ENCODE measurements at places on chromosomes 7 and 10.

DNA sequence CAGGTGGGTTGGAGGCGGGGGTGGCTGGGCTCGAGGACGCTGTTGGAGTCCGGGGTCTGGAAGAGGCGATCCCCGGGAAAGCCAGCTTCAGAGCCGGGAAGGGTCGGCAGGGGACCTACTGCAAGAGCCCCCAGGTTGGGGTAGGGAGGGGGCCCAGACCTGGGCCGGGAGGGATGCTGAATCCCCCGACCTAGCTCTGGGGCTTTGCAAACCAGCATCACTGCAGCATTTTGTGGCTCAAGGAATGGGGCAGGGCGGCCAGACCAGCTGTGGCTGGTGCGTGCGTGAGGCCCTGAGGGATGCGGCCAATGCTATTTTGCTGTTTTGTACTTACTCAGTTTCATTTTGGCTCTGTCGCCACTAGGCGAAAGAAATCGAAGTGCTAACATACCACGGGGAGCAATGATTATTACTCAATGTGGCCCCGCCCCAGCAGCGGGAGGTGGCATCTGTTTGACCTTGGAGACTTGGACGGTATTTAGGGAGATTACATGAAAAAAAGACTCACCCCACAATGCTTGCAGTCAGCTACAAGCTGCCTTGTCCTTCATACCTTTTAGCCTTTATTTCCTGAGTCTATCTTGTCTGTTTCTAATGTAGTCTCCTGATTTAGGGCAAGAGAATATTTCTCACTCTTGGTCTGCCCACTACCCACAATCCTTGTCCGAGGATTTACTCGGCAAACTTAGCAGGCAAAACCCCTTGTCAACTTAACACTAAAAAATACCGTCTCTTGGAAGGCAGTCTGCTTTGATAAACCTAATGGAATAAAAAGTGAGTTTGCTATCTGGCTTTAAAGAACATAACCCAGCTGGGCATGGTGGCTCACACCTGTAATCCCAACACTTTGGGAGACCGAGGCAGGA, 16.2 kb downstream of the HSPB1 start:
- peak; percentile 91 for DNase-seq

- DNase-seq, result no peak
Measured at GRCh38 chr10:72276013-72276387, 2.3 kb downstream of the DDIT4 start.

- no peak for DNase-seq
Measured at GRCh38 chr7:33262476-33262875, 133.1 kb downstream of the BBS9 start.

DNA sequence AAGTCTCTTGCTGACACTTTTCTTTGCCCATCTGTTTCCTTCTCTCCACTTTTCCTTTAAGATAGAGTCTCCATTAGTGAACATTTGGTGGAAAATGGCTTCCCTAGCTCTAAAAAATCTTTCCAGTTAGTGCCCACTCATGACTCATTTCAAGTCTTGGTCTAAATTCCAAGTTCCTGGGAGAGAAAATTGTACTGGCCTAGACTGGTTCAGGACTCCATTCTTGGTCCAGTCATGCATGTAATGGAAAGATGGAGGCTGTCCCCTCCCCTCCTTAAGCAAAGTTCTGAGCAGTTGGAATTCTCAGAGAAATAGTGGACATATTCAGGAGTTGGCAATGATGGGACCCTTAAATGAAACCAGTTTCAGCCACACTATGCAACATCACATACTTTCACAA, 3.8 kb upstream of the ALDH18A1 start:
- no peak for DNase-seq

GRCh38 chr10:133230387-133231195, 574 bp downstream of the UTF1 start:
- no peak for DNase-seq

- peak; percentile 43 for DNase-seq
Measured at GRCh38 chr10:75239096-75239790, 3.5 kb upstream of the COMTD1 start.

DNA sequence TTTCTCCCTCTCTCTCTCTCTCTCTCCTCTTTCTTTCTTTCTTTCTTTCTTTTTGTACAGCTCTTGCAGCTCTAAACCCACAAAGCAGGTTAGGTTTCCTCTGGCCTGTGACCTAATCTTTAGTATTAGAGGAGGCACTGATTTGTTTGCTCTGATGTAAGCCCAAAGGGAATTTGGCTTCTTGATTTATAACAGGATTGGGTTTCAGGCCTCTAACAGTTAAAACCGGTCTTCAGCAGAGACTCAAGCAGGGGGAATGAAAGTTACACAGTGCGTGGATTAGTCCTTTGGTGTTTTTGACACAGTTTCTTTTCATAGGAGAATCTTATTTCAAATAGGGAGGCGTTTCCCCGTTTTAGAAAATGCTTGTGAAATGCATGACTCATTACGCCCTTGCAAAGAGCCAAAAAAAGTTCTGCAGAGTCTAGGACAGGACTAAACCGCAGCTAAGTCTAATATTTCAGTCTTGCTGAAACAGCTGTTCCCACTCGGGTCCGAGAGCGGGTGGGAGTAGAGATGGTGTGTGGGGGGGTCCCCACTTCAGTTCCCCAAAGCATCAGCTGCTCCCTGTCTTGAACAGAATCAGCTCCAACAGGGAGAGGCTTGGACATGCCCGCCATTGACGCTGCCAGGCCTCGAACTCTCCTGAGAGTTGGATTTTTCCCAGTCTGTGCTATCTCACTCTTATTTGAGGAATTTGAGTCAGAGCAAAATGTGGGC, 296.5 kb upstream of the PITRM1 start:
- DNase-seq, result peak; percentile 77

DNA sequence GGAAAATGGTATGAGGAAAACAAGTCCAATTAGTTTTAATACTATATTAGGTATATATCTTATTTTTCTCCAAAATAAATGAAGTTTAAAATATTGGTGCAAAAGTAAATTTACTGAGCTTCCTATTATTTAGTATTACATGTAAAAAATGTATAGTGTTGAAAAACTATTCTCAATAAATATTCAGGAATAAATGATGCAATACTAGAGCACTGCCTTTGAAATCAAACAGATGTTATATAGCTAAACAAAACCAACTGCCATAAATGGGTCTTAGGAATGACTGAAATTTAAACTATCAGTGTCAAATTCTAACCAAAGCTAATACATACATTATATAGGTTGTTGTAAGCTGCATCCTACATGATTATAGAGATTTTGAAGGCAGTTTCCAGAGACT, 1434.0 kb upstream of the LRRTM3 start:
- no peak for DNase-seq

DNA sequence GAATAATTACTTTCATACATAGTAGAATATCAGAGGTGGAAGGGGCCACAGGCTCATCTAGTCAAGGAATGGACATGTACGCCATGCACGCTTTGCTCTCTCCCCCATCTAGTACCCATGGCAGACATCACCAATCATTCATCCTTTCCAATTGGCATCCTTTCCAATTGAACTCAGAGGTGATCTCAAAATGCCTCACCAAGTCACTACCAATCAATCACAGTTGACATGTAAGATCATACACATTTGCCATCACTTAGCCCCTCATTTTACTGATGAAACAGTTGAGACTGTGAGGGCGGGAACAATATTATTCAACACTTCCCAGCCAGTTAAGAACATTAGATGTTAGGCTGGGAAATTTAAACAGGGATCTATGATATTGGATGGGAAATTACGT, 308.4 kb downstream of the FGFR2 start:
- DNase-seq, result no peak

GRCh38 chr10:43195557-43195956, 57.3 kb downstream of the CSGALNACT2 start:
- DNase-seq, result no peak

DNA sequence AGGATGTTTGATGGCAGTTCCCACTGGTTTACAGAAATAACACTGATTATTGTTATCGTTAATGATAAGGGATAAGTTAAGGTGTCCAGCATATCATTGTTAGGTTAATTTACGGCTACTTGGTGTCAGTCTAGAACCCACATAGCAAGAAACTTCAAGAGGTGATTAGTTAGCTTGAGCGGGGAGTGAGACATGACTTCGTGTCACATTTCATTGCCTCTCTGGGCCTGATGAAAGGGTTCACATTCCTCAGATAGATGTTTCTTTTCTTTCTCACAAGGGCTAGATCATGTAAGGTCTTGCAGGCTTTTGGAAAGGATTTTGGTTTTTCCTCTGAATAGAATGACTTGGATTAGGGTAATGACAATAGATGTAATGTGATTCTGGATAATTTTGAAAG, 26.7 kb downstream of the WAC start:
- DNase-seq, result no peak

DNA sequence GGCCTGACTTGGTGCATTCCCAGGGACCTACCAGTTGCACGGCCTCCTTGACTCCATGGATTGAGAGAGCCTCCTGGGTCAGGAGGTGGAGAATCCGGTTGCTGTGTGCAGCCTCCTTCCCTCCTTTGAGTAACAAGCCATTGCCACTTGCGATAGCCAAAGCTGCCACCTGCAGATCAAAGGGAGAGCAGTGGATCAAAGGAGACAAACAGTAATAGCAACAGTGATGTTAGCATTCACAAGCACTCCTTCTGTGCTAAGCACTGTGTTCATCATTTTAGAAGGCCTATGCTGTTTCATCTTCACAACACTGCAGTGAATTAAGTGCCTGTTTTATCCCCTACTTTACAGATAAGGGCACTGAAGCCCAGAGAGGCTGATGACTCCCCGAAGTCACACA, 40.1 kb downstream of the ALDH18A1 start:
- no peak for DNase-seq

DNA sequence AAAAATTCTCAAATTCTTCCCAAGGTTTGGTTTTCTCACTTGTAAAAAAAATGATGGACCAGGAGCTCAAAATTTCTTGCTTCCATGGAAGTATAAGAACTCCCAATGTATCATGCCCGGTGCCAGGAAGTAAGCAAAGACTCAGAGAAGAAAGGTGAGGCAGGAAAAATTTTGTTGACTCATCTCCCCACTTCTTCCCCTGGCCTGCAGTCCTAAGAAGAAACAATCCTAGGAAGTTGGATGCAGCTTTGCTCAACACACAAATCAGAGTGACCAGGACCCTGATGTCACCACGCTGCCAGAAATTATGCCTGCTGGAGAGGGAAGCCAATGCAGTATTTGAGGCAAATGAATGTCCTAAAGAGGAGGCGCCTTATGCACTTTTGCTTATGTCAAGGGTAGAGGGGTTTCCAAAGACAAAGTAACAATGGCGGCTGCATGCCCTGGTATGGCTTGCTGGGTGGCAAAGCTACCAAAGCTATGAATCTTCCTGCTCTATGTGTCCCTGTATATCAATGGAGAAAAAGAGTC, 163.6 kb downstream of the NEURL1 start:
- no peak for DNase-seq

DNA sequence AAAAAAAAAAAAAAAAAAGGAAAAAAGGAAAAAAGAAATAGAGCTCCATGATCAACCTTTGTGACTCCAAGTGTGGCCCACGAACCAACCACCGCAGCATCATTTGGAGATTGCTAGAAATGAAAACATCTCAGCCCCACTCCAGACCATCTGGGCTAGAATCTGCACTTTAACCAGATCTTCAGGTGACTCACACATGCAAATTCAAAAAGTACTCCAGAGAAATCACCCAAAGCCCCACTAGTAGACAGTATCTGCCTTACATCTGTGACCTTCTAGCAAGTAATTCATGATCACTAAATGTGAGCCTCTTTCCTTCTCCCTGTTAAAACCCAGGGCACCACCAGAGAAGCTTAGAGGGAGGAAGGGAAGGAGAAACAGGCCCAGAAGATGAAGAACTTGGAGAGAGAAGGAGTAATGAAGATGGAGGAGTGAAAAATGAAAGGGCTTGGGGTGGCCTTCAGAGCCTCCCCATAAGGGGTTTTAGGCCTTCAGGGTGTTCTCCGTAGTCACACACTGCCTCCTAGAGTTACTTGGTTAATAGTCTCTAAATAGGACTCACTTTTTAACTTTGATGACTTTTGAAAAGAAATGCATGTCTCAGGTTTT, 94.0 kb downstream of the SLC37A3 start:
- DNase-seq, result no peak

- no peak for DNase-seq
Measured at GRCh38 chr7:149620961-149621360, 123.4 kb upstream of the ZNF746 start.

DNA sequence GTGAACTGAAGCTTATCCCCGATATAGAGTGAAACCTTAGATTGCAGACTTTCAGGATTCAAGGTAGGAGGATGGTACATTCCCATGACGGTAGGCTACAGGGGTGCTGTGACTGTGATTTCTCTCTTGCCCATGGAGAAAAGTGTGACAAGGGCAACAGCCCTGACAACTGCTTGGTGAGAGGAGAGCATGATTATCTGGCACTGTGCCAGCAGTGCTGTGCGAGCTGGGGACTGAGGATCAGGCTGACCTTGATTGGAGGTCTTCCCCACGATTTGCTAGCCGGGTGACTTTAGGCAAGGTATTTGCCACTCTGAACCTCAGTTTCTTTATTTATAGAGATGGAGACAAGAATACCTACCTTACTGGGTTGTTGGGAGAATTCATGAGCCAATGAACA, 229.5 kb downstream of the PTEN start:
- no peak for DNase-seq

- no peak for DNase-seq
Measured at GRCh38 chr10:35821339-35821911, 179.3 kb upstream of the FZD8 start.

DNA sequence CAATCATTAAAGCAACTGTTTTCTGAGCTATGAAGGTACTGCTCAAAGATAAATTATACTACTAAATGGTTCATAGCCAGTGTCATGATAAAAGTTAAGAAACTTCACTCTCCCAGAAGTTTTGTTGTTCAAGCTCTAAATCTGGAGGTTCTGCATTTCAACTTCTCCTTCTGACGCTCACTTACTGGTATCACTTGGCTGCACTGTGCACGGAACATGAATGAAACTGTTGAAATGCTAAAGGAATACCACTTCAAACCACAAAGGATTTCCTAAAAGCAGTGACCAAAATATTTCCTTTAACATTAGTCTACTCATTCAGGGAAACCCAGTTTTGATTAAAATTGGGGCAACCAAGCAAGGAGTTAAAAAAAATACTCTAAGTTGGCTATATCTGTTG, 93.6 kb downstream of the UBE2H start:
- DNase-seq, result no peak

DNA sequence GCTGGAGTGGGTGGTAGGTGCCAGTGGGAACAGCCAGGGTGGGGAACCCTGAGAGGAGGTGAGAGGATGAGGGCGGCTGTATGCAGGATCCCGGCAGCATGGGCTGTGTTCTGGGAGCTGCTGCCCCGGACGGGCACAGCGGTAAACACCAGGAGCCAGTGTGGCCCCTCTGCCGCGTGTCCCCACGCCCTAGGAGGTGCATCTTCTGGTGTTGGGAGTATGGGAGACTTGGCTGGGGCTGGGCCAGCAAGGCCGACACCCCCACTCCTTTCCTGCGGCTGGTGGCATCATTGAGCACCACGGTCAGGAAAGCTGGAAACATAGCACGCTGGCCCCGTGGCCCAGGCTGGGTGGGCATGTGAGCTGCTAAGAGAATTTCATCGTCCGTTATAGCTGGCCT, 24.4 kb upstream of the JAKMIP3 start:
- DNase-seq, result no peak

GRCh38 chr7:133560900-133561299, 308.0 kb downstream of the EXOC4 start:
- no peak for DNase-seq
